ENCODE measurements at places on chromosomes 3 and 15.

DNA sequence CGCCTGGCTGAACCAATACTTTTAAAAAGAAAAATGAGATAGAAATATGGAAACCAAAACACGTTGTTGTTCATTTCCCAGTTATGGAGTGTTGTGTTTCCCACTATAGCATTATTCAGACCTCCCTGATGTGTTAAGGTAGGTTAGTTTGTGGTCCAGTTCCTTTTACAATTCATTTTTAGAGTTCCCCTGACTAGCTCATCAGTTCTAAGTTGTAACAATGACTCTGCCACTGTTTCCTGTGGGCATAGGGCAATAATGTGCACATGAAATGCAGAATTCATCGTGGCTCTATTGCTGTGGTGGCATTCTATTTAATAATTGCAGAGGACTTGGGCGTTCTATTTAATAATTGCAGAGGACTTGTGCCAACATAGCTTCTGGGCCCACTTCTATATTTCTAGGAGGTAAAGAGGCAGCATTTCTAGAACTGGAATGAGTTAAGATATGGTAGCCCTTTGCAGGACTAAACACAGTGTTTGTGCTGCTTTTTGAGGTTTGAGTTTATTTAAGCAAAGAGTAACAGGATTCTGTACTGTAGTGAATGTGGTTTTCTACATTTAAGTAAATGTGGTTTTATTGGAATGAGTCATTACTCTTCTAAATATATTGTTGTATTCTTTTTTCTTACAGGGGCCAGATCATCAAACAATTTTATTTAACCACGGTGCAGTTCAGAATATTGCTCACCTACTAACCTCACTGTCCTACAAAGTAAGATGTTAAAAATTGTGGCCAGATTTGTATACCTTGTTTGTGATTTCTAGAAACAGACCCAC, 47.5 kb downstream of the ARMC8 start:
- no peak for DNase-seq

DNA sequence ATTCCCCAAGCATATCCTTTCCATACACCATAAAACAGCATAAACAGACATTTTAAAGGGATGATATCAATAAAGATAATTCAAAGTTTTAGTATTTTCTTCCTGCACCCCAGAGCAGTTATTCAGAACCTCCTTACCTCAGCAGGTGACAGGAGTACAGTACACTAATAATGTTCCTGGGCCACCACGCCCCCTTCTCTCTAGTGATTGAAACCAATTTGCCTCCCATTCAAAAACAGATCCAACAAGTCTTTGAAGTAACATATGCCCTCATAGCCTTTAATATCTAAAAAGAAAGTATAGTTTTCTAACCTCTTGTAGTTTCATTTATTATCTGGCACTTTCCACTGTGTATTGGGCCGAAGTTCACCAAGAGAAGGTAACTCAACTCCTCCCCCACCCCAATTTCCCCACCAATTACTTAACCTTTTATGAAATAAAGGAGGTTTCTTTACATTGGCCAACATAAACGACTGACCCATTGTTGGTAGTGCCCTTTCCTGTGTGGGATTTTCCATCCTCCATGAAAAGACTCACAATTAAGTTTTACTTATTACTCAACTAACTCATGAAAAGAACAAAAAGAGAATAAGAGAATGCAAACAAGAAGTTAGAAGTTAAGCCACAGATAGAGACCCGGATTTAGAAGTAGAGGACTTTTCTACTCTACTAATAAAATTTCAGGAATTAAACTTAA, 5.0 kb upstream of the ATP8B4 start:
- DNase-seq: no peak

DNA sequence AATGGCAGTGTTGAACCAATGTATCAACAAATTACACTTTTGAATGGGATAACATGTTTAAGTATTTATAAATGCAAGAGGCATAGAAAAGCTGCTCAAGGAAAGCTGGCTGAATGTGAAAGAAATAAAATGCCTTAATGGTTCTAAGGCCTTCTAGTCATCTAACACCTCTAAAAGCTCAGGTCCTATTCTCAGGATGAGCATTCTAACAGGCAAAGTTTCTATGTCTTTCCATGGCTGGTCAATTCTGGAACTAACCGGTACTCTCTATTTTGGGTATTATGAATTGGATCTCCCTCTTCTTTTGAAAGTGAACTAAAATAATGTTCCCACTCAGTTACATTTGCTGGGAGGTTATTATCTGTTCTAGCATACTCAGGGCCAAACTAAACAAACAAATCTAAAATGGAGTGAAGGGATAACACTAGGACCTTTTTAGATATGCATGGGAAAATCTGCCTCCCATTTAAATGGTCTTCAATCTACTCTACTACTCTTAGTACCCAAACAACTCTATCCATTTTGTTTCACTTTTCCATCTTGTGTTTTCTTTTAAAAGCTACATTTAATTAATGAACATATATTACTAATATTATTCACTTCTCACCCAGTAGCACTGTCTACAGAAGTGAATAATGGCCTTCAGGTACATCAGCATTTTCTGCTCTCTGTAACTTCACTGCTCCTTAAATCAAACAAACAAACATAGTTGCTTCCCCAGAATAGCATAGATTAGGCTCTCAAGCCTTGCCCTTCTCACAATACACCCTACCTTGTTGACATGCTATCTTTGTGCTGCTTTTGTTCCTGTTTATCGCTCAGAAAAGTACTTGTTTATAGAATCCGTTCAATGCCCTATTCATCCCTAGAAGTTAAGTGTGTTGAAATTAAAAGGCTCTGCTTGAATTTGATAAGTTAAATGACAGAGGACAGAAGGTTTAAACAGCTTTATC, 46.4 kb downstream of the CBLB start:
- no peak for DNase-seq

GRCh38 chr3:155876037-155876436, 5.6 kb downstream of the GMPS start:
- DNase-seq: no peak

DNA sequence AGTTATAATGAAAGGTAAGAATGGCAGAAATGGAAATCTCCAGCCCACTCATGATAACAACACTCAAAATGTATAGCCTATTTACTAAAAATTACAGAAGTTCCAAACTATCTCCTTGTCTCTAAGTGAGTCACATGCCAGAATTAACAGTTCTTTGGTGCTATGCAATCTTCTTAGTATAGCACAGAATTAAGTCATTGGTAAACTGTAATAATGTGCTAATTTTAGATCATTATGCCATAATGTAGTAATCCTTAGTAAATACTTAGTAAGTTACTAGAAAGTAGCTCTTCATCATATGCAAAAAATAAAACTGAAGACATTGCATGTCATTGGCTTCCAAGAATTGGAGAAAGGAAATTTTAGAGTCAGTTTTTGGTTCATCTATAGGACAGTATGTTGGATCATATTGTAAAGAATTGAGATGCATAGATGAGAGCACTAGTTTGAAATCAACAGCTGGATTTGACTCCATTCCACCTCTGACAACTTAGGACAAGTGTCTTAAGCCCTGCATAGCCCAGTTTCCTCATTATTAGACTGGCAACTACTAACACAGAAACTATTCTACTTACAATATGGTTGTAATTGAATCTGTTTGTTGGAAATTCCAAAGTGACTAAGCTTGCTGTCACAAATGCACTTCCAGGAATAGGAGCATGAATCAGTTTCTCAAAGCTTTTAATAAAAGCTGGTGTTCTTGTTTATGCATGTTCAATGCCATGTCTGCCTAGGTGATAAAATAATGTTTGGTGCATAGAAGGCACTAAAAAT, 40.1 kb upstream of the CD47 start:
- DNase-seq: peak; percentile 10

- no peak for DNase-seq
Measured at GRCh38 chr3:169613053-169613803, 50.3 kb downstream of the MECOM start.

DNA sequence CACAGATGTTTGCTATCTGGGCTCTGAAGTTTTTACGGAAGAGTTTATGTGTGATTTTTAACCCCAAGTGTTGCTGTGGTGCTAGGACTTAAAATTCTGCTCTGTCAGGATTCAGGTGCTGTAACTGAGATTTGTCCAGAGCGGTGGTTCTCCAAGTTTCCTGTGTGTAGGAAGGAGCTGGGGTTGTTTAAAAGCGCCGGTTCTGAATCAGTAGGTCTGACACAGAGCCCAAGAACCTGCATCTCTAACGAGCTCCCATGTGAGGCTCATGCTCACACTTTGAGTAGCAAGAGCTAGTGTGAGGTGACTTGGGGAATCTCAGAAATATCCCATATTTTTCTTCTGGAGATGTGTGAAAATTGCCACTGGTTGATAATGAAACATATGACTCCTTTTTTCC, 325.5 kb downstream of the SATB1 start:
- DNase-seq: no peak

- no peak for DNase-seq
Measured at GRCh38 chr15:25331860-25332259, 107.0 kb downstream of the UBE3A start.

DNA sequence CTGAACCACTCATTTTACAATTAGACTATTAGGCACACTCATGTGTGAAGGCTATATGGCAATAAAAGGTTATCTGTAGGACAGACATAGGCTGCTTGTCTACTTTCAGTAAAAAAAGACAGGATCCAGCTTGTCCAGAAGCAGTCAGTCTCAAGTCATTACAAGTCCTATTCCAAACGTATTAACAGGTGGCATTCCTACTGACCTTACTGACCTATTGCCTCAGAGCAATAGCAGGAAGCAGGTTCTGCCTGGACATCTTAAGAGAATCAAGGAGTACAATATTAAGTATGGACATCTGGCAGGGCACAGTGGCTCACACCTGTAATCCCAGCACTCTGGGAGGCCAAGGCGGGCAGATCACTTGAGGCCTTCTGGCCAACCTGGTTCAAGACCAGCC, 7.0 kb downstream of the CMTM6 start:
- DNase-seq: no peak

- DNase-seq: no peak
Measured at GRCh38 chr3:66536791-66537190, 36.0 kb upstream of the LRIG1 start.

DNA sequence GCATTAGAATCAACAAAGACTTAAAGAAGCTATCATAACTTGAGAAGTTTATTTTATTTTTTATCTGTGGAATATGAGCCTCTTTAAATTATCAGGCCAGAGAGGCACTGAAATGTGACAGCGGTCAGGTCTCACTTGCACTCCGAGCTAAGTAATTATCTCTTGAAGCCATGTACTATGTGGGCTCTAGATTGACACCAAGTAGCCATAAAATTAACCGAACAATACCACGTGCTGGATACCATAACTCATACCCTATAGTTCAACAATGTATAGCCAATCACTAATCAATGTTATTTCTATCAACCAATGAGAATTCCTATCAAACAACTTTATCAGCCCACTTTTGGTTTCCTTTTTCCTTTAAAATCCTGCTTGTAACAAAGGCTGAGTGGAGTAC, 299.3 kb downstream of the TBC1D5 start:
- DNase-seq: no peak

- peak; percentile 2 for DNase-seq
Measured at GRCh38 chr3:181134873-181135272, 145.3 kb upstream of the DNAJC19 start.

DNA sequence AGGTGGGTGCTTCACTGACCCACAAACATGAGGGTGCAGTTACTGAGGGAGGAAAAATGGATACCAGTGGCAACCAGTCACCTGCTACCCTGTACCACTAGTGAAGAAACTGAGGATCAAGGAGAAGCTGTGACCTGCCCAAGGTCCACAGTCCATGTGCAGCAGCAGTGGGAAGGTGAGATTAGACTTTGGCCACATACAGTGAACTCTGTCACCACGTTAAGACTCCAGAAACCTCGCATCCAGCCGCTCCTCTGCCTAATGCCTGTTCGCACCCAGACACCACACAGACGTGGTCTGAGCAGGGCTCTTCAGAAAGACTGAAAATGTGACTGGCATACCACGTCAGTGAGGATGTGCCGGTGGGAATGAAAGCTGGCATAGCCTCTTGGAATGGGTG, 20.0 kb downstream of the TPRA1 start:
- no peak for DNase-seq

DNA sequence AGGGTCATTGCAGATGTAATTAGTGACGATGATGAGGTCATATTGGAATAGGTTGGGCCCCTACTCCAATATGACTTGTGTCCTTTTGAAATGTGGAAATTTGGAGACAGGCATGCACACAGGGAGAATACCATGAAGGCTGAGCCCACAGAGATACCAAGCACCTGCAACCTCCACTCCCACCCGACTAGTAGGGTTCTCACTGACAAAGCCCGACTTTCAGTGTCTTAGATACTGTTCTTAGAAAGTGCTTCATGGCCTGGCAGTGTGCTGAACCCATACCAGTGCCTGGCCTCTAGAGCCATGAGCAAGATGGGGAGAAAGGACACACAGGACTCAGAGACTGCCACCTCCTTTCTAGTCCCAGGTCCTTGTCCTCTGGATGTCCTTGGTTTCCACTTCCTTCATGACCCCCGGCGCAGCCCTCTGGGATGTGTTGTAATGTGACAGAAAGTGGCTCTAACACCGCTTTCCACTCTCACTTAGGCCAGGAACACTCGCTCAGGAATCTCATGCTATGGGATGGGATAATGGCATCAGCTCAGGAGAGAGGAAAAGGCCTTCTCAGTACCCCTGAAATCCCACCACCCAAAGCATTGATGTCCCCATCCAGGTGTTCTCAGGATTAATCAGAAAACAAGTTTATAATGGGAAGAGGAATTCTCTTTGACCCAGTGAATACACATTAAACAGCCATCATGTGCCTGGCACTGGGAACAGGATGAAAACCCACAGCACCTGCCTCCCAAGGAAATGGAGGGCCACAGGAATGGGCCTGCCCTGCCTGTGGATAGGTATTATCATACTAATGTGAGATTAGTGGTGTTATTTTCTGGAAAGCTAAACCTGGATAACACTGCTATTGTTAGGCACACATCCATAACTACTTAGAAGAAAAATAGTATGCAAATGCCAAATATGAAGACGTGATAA, 59.9 kb downstream of the RPL39L start:
- DNase-seq: no peak

DNA sequence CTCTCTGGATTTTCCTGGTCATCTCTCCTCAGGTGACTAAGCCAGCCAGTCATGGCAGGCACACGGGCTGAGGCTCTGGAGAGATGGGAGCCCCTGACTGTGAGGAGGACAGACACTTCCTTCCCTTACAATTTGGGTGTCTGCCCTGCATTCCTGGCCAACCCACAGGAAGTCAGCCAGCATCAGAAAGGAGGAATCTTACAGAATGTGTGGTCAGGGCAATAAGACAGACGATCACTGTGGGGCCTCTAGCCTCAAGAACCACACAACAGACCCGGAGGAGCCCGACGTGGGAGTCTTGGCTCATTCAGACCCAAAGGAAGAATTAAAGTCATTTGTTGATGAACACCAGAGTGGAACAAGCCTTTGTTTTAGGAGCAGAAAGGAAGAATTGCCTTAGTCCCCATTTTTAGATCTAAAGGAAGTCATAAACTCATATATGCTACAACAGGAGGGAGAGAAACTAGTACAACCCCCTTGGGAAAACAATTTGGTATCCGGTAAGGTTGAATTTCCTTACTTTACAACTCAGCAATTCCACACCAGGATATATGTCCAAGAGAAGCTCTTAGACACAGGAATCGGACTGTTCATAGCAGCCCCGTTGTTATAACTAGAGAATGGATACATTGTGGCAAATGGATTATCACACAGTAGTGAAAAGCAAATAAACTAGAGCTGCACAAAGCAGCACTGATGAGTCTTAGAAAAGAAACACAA, 62.2 kb downstream of the ABTB1 start:
- peak; percentile 52 for DNase-seq

Data from eye (tissue), 1 donor.